ENCODE measurements at places on chromosomes 12 and 14.
A peak's percentile ranks its signal among the peaks of the same experiment; 100 is the strongest.

- DNase-seq = no peak
- H3K36me3 ChIP-seq = no peaks in the 10 kb centered on the region
Measured at GRCh38 chr12:14846042-14846587, 2.8 kb upstream of the ART4 start.

GRCh38 chr14:93007225-93007997 lies 84.5 kb downstream of the CHGA start:
- no peak overlapping the region for H3K4me3 ChIP-seq
- H3K27me3 ChIP-seq = no peaks in the 10 kb centered on the region
- H3K4me1 ChIP-seq = peaks cover 20% of the 10 kb centered on the region

DNA sequence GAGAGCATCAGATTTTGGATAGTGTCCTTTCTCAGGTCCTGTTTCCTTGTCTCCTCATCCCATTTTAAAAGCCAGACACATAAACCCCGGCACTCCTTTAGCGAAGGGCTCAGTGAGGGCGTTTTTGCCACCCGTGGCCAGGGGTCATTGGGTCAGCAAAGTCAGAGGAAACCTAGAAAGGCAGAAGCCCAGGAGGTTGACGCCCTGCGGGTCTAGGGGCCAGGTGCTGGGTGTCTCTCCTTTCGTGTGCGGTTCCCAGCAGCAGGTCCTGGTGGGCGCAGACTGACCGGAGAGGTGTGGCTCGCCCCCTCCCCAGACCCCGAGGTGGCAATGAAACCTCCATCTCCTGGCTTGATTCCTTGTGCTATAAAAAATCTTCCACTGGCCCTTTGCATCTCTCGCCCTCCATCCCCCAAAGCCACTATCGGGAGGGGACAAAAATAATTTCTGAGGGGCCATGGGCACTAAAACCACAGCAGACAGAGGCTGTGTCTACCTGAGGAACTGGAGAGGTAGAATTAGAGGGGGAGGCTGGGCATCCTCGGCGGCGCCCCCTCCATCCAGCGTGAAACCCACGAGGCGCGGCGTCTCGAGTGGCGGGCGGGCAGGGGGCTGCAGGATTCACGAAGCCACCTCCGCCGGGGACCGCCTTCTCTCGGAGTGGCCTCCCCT lies 858 bp upstream of the FRMD6 start:
- peak overlapping the region; percentile 66 for H3K27ac ChIP-seq
- H3K4me1 ChIP-seq = peaks cover 23% of the 10 kb centered on the region
- peaks cover 16% of the 10 kb centered on the region for H3K27me3 ChIP-seq

DNA sequence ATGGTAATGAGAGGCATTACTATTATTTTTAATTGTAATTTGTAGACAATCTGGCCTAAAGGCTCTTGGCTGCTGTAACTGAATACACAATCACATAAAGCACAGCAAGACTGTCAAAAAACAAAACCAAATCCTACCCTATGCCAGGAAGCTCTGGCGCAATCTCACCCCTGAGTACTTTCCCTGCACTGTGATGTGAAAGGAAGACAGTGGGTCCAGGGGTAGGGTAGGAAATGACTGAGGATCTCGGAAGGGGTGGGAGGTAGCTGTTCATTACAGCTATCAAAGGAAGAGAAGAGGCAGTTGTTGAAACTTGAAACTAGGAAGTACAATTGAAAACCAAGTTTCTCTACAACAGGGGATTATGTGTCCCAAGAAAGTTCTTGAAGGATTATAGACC lies 202.8 kb downstream of the ANO2 start:
- no peak overlapping the region for H3K27ac ChIP-seq
- H3K4me3 ChIP-seq = no peak overlapping the region
- no peaks in the 10 kb centered on the region for H3K27me3 ChIP-seq
- H3K36me3 ChIP-seq = no peaks in the 10 kb centered on the region
- no peak for DNase-seq

DNA sequence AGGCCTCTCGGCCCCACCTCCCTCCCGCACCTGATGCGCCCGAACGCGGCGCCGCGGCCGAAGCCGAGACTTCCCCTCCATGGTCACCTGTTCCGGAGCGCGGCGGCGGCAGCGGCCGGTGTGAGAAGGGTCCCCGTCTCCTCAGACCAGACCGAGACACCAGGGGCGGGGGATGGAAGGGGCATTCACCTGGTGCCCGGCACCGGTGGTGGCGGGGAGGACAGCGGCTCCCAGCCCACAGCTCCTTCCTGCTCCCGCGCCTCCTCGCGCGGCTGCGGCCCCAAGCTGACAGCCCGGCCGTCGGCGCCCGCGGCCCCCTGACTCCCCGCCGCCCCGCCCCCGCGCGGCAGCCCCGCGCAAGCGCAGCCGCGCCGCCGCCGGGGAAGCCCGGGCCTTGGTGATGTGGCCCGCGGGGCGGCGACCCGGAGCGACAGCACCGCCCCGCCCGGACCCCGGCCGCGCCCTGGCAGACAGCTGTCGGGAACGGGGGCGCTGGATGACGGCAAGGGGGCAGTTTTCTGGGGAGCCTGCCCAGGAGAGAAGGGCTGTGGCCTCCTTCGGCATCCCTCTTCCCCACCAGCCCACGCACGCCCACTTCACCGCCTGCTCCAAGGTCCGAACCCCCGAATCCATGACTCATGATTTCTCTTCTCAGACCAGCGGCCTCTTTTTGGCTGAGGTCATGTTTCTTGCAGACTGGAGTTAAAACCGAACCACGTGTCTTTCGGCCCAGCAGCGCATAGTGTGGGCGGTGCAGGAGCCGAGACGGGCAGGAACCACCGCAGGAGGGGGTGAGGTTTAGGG lies at the start of gene SLC41A2:
SLC41A2 (minus strand) TSS at position 290 of the 804 bp plus-strand sequence. CDS start 29,763 bp downstream, outside the sequence.
- H3K27ac ChIP-seq = peak within 1 kb of the TSS; percentile 84
- peak; percentile 92 for DNase-seq
- no peaks in the 10 kb centered on the region for H3K36me3 ChIP-seq
- H3K4me1 ChIP-seq = peaks cover 24% of the 10 kb centered on the region
- H3K4me3 ChIP-seq = peak within 1 kb of the TSS; percentile 78

GRCh38 chr14:62213516-62213915 lies 451.3 kb downstream of the SNAPC1 start:
- H3K27me3 ChIP-seq = peaks cover 7% of the 10 kb centered on the region
- H3K27ac ChIP-seq = no peak overlapping the region
- H3K4me1 ChIP-seq = no peaks in the 10 kb centered on the region
- H3K4me3 ChIP-seq = no peak overlapping the region
- DNase-seq = no peak

DNA sequence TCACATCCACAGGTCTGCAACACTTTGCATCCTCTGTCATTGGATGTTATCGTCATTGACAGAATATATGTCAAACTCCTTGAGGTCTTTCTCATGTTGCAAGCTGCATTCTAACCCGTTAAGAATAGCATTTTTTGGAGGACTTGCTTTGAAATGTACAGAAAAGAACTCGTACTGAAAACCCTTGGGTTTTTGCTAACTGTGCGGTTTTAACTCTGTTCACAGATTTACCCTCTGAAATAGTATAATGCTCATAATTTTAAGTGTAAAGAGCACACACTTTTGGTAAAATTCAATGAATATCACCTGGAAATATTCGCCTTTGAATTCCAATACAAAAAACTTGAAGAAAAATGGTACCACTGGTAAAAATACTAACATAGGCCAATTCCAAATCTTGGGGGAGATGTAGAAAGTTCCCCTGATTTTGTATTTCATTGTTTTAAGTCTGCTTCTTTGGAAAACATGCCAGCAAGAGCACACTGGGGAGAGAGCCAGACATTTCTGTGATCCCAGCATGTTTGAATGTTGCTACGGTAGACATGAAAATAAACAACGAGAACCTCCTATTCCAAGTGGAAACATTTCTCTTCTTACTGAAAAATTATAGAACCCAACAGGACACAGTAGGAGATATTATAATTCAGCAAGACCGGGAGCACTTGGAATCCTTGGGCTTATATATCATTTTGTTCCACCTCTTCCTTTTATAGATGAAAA lies 446.0 kb downstream of the AEBP2 start:
- DNase-seq = no peak
- H3K27me3 ChIP-seq = no peaks in the 10 kb centered on the region
- H3K4me1 ChIP-seq = no peaks in the 10 kb centered on the region
- no peaks in the 10 kb centered on the region for H3K36me3 ChIP-seq
- no peak overlapping the region for H3K4me3 ChIP-seq

DNA sequence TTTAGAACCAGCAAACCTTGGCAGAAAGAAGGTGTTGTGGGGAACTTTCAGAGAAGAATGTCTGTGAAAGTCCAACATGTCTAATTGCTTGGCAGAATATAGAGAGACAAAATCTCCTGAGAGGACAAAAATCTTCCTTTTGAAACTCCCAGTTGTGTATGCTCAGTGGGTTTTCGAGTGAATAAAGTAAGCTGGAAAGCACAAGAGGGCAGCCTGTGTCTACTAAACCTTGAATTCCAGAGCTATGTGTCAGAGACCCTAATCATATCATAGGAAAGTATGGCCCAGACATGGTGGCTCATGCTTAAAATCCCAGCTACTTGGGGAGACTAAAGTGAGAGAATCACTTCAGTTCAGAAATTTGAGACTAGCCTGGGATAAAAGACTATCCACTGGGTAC lies 661.2 kb downstream of the SLC16A7 start:
- H3K4me1 ChIP-seq = no peaks in the 10 kb centered on the region
- H3K27ac ChIP-seq = no peak overlapping the region
- no peak overlapping the region for H3K4me3 ChIP-seq
- no peaks in the 10 kb centered on the region for H3K27me3 ChIP-seq
- no peaks in the 10 kb centered on the region for H3K36me3 ChIP-seq

DNA sequence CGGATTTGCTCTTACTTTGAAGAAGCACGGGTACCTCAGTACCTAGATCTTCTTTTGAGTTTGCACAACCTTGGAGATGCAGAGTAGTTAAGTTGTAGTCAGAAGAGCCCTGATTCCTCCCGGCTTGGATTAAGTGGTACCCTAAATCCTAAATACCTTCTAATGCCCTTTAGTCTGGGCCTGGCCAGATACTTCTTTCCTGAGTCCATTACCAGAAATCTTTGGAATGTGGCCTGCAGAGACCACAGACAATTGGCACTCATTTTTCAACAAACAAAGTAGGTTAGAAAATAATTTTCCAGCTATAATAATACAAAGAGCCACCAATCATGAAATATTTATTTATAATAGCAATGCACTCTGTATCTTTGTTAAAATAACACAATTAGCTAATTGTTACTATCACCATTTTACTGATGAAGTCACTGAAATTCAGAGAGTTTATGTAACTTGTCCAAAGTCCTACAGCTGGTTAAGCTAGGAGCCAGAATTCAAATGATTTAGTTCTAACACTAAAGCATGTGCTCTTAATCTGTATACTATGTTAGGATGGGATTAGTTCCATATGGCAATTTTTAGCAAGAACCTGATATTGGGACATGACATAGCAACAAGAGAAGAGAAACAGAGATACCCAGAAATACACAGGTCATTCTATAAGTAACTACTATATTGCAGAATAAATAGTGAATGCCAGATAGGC lies 132.1 kb upstream of the PDZRN4 start:
- H3K27me3 ChIP-seq = no peaks in the 10 kb centered on the region
- H3K4me3 ChIP-seq = no peak overlapping the region
- DNase-seq = no peak
- no peak overlapping the region for H3K27ac ChIP-seq
- no peaks in the 10 kb centered on the region for H3K36me3 ChIP-seq

- no peak overlapping the region for H3K4me3 ChIP-seq
- H3K4me1 ChIP-seq = peaks cover 24% of the 10 kb centered on the region
- peaks cover 39% of the 10 kb centered on the region for H3K27me3 ChIP-seq
- peak; percentile 71 for DNase-seq
- peaks cover 2% of the 10 kb centered on the region for H3K36me3 ChIP-seq
Measured at GRCh38 chr12:48995086-48995879, 3.9 kb downstream of the DDN start.

- peaks cover 34% of the 10 kb centered on the region for H3K4me1 ChIP-seq
- H3K27me3 ChIP-seq = no peaks in the 10 kb centered on the region
- H3K36me3 ChIP-seq = peaks cover 4% of the 10 kb centered on the region
- peak overlapping the region; percentile 89 for H3K4me3 ChIP-seq
- DNase-seq = no peak
Measured at GRCh38 chr14:73457924-73458182, 493 bp downstream of the NUMB start.

DNA sequence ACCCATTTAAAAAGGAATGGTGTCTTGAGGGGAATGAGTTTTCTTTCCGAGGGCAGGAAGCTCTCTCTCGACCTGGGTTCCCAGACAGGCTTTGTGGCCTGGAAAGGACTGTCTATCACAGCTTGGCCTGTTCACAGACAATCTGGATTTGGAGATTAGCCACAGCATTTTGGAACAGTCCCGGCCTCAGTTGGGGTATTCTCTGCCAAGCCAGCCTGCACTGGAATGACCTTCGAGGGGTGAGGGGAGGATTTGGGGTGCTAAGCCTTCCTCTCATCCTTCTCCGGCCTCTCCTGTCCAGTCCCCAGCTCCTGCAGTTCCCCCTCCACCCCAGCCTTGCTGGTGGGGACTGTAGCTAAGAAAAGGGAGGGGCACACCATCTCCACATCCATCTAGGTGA lies 13.0 kb downstream of the TBX5 start:
- no peaks in the 10 kb centered on the region for H3K36me3 ChIP-seq
- H3K4me3 ChIP-seq = no peak overlapping the region
- H3K4me1 ChIP-seq = peaks cover 4% of the 10 kb centered on the region
- no peak for DNase-seq
- peaks cover 61% of the 10 kb centered on the region for H3K27me3 ChIP-seq

GRCh38 chr12:89140602-89141238 lies 211.6 kb downstream of the DUSP6 start:
- H3K36me3 ChIP-seq = no peaks in the 10 kb centered on the region
- no peak for DNase-seq
- peaks cover 29% of the 10 kb centered on the region for H3K4me1 ChIP-seq
- peaks cover 3% of the 10 kb centered on the region for H3K27me3 ChIP-seq

- peak; percentile 96 for DNase-seq
- H3K4me1 ChIP-seq = peaks cover 15% of the 10 kb centered on the region
- no peaks in the 10 kb centered on the region for H3K36me3 ChIP-seq
- peaks cover 9% of the 10 kb centered on the region for H3K27me3 ChIP-seq
- no peak overlapping the region for H3K4me3 ChIP-seq
- no peak overlapping the region for H3K27ac ChIP-seq
Measured at GRCh38 chr14:74608959-74609611, 3.0 kb downstream of the LTBP2 start.

- H3K4me1 ChIP-seq = peaks cover 14% of the 10 kb centered on the region
- H3K27ac ChIP-seq = peak overlapping the region; percentile 23
- H3K27me3 ChIP-seq = no peaks in the 10 kb centered on the region
- DNase-seq = peak; percentile 47
- no peaks in the 10 kb centered on the region for H3K36me3 ChIP-seq
Measured at GRCh38 chr12:110762891-110763290, 20.2 kb upstream of the PPP1CC start.

- peaks cover 46% of the 10 kb centered on the region for H3K4me1 ChIP-seq
- H3K27ac ChIP-seq = peak overlapping the region; percentile 96
- no peaks in the 10 kb centered on the region for H3K27me3 ChIP-seq
Measured at GRCh38 chr12:118356809-118357256, 15.9 kb downstream of the TAOK3 start.

GRCh38 chr14:95237121-95237957 lies 80.0 kb upstream of the DICER1 start:
- H3K27ac ChIP-seq = no peak overlapping the region
- DNase-seq = no peak
- no peaks in the 10 kb centered on the region for H3K27me3 ChIP-seq
- no peak overlapping the region for H3K4me3 ChIP-seq
- no peaks in the 10 kb centered on the region for H3K36me3 ChIP-seq

GRCh38 chr12:15701631-15702156 lies 87.5 kb downstream of the EPS8 start:
- no peak for DNase-seq
- H3K36me3 ChIP-seq = no peaks in the 10 kb centered on the region
- peaks cover 25% of the 10 kb centered on the region for H3K4me1 ChIP-seq
- H3K27ac ChIP-seq = peak overlapping the region; percentile 4
- H3K27me3 ChIP-seq = no peaks in the 10 kb centered on the region

Measured in activated CD8-positive, alpha-beta T cell treated with anti-CD3 and anti-CD28 coated beads for 36 hours (primary cell).